ENCODE measurements at places on chromosomes 1 and 21.
A peak's percentile ranks its signal among the peaks of the same experiment; 100 is the strongest.

DNA sequence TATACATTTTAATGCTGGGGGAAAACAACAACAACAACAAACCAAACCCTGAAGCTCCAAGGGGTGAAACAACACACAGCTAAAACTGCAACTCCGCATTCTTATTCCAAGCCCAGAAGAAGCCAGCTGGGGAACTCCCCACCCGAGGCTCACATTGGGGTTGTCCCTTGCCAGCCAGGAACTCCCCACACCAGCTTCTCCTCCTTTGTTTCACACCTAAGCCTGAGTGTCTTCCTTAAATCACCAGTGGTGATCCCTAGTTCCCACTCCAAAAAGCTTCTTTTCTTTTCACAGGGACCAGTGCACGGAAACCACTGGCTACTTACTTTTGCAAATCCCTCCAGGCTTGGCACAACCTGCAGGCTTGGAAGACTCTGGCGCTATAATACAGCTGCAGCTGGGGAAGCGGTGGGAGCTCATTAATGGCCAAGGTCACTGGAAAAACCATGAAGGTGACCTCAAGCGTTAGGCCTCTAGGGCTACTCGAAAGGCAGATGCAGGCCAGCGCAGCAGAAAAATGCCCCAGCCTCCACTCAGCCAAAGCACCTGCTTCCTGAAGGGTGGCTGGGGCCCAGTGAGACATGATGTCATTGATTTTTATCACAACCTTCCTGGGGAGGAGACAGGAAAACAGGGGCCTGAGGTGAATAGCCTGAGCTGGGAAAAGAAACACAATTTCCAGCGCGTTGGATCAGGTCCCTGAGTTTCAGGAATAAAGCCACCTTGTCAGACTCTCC, 40.1 kb downstream of the TLR5 start:
- DNase-seq: no peak

- no peak for DNase-seq
Measured at GRCh38 chr1:155794605-155795245, 62.3 kb downstream of the GON4L start.

DNA sequence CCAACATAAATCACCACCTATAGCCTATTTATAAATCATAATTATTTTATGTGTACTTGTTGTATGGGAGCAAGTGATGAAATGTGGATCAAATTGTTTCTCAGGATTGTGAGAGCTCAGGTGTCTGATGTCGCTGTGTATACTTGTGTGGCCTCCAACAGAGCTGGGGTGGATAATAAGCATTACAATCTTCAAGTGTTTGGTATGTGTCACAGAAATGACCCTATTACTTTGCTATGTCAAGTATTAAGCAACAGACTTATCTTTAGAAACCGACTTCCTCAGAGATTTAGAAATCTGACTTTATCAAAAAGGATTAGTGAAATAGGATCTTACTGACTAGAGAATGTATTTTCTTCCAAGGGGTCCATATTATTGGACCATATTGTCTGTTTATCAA, 280.9 kb downstream of the TPR start:
- no peak for DNase-seq

GRCh38 chr1:77220687-77221463, 1.6 kb upstream of the PIGK start:
- no peak for DNase-seq

- DNase-seq: peak; percentile 57
Measured at GRCh38 chr1:25037174-25038074, 107.3 kb upstream of the RUNX3 start.

GRCh38 chr1:170531758-170532657, at the start of gene GORAB:
TSS of gene GORAB (plus strand) at chr1:170532166. CDS start at chr1:170532224, 58 bp downstream.
- DNase-seq: peak; percentile 84

- no peak for DNase-seq
Measured at GRCh38 chr1:64397541-64397940, 72.4 kb upstream of the CACHD1 start.

GRCh38 chr21:17688912-17689874, 76.5 kb upstream of the BTG3 start:
- no peak for DNase-seq

DNA sequence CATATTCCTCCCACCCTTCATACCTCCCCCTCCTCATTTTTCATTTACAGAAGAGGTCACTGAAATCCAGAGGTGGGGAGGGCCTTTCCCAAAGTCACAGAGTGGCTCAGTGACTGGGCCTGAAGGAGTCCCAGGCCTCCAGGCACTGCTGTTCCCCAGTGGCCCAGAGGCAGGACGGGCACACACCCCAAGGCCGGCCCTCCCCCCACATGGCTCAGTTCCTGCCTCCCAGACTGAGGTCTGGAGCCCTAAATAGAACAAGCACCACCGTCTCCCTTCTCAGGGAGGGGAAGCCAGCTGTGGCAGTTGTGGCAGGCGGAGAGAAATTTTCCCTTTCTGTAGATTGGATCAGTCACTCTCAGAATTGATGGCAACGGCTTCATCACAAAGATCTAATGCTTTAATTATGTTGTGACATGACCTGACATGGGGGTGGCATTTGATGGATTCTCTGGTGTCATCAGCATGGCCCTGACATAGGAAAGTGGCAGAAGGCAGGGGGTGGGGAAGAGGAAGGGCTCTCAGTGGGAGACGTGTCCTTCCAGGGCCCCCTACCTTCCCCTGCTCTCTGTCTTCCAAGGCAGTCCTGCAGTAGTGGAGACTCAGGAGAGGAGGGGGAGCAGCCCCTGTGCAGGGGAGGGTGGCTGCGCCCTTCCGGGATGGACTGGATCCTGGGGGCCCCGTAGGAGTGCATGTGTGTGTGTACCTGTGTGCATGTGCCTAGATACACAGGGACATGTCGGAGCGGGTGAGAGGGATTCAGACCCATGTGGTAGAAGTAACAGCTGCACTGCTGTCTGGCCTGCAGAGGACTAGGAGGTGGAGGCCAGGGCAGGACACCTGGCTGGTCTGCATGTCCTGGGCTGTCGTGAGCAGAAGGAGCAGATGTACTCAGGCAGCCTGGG, 41.2 kb upstream of the FOXO6 start:
- DNase-seq: no peak

GRCh38 chr1:56532350-56532683, 47.0 kb downstream of the PLPP3 start:
- no peak for DNase-seq

GRCh38 chr1:16451841-16452528, 11.5 kb downstream of the NECAP2 start:
- no peak for DNase-seq

DNA sequence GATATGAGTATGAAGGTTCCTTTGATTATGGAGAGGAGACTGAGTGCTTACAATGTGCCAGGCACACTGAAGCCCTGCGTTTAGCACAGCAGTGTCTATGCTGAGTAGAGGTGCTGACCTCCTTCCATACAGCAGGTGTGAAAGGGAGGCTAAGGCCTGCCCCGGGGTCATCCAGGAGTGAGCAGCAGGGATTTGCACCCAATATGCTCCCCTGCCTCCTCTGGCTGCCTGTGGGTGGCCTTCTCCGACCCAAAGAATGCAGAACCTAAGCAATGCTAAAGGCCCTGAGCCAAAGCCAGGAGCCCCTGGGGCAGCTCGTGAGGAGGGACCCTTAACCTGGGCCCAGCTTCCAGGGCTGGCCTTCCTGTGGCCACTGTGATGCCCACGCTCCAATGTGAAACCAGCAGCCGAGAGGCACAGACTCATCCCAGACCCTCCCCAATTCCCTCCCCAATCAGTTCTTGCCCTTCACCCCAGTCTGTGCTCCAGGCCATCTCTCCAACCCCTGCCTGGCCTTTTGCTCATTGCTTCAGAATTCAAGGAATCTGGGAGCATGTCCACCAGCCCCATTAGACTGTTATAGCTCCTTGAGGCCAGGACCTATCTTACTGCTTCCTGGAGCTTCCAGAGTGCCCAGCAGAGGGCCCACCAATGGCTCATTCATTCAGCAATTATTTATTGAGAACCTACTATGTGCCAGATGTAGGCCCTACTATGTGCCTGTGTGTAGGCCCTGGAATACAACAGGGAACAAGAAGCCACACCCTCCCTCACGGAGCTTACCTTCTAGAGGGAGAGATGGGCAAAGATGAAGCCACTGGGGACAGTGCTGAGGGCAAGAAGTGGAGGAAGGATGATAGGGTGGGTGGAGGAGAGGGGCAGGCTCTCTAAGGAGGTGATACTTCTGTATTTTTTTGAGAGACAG, 53.3 kb downstream of the TAS1R2 start:
- DNase-seq: no peak

GRCh38 chr1:88376421-88376820, 307.7 kb upstream of the PKN2 start:
- no peak for DNase-seq

DNA sequence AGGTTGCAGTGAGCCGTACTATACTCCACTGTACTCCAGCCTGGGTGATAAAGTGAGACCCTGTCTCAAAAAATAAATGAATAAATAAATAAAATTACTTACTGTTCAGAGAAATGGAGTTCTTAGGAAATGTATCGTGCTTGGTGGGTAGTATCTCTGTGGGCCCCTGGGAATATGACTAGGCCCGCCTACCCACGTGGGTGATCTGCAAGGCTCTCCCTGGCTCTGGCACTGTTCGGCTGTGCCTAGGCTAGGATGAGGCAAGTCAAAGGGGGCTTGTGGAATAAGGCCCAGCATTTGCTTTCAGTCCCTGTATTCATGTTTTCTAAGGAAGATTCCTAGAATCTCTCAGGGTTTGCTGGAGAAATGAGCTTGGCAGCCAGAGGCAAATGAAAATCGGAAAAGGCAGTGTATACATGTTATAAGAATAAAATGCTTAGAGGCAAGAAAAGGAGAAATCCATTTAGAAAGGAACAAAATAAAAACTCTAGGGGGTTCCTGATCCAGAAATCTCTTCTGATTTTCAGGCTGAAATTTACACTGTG, 4.5 kb upstream of the CSRP1 start:
- DNase-seq: no peak

DNA sequence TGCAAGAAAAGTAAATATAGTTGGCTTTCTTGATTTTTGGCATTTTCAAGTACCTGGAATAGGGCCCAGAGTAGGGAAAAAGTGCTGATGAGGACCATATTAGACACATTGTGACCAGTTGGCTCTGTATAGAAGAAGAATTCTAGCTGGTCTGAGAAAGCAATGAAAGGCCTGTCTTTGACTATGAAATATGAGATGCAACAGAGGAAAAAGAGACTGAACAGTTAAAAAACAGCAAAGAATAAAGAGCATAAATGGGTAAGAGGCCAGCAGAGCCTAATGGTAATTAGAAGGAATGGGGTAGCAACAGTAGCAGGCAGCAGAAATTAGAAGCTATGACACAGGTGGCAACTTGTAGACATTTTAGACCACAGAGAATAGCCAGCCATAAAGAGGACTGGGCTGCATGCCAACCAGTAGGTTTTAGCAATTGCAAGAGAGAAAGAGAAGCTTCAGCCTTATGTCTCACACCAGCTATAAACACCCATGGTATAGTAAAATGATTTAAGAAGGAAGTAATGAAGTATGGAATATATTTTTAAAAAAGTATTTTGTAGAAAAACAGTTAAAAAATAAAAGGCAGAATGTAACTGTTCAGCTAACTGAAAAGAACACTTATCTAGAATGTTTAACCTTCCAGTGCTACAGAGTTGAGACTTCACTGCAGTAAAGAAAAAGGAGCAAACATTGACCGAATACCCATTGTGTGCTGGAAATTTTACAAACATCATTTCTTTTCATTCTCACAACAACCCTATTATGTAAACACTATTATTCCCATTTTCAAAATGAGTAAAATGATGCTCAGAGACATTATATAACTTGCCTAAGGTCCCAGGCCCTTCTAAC, 114.1 kb downstream of the LHX4 start:
- no peak for DNase-seq

DNA sequence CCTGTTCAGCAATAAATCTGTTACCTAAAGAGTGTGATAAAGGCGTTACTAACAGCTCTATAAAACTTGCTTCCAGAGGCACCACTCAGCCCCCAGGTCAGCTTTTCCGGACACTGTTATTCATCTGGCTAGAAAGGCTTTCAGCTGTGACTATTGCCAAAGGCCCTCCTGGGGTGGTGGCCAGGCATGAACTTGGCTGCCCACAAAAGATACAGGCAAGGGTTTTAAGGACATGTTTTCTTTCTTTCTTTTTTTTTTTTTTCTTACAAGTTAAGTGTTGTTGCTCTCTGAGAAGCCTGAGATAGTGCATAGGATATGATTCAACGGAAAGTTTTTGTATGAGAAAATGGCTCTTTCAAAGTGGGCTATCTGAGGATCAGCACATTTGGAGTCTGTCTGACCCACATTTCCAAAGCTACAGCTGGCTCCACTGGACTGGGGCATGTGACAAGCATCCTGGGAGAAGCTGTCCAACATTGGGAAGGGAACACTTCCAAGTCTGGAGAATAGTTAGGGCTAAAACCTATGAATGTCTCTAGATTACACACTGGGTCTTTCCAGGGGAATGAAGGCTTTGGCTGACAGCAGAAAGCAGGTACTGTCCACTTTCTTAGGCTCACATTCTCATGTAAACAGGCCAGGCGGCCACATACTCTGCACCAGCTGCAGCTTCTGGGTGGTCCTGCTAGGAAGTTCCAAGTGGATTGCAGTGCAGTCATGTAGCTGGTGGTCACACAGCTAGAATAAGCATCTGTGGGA, 639.7 kb downstream of the LMO4 start:
- DNase-seq: peak; percentile 31

DNA sequence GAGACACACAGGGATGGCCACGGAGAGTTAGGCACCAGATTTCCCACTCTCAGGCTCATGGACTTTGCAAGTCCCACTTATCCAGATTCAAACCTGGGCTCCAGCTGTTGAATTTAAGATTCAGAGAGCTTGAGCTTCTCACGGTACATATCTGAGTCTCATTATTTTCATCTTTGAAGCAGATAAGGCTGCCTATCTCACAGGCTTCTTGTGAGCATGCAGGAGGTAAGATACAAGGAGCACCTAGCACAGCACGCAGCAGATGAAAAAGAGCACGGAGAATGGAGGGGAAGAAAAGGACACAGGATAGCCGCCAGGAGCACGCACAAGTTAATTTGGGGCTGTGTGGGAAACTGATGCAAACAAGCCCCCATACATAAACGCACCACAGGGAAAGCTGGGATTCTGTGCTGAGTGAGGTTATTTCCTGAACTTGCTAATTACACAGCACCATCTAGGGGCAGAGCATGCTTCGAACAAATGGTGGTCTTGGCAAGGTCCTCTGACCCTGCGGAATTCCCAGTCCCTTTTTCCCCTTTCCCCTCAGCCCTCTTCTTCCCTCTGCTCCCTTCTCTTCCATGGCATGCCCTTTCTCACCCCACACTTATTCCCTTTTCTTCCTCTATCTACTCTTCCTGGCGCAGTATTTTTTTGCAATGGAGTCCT, 134.7 kb upstream of the VANGL1 start:
- peak; percentile 20 for DNase-seq

DNA sequence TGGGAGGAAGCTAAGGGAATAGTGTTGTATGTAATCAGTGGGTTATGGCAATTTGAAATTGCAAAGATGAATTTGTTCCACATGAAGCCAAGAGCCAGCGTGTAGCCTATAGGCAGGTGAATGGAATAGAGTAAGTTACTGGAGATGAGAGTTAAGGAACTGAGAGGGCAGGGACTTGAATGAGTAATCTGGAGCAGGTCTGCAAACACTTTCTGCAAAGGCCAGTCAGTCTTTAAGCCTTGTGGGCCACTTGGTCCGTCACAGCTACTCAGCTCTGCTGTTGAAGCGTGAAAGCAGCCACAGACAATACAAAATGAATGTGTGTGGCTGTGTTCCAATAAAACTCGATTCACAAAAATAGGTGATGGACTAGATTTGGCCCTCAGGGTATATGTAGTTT, 29.2 kb downstream of the SZT2 start:
- no peak for DNase-seq

GRCh38 chr1:119391749-119392148, 23.2 kb downstream of the HAO2 start:
- DNase-seq: no peak

- no peak for DNase-seq
Measured at GRCh38 chr1:19344831-19345230, 32.7 kb downstream of the SLC66A1 start.

- no peak for DNase-seq
Measured at GRCh38 chr1:156998840-156999500, 46.6 kb downstream of the ARHGEF11 start.
